Right renal pelvis (tissue), 4 donors: ENCODE measurements at places on chromosomes 11 and 22. TPM values are rescaled to one million over a fixed set of nuclear protein-coding genes. Genes with fewer than 3 reads are reported as not detected.

GRCh38 chr11:4084406-4085125 is 10.0 kb upstream of the RRM1 start:
- no peak for DNase-seq

DNA sequence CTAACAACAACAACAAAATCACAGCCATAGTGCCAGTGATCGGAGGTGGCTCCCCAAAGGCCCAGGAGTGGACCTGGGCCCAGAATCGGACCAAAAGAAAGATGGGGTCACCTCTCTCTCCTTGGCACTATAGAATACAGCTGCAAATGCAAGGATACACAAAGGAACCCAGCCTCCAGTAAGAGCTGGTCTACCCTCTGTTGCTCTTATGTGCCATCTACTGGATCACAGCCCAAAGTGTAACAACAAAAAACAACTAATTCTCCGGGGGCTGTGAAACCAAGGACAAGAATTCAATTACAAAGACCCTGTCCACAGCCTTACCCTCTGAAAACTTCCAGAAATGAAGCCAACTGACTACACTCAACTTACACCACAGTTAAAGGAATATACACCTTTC is 21.6 kb downstream of the OR8G5 start:
- no peak for DNase-seq

SMIM35 gene
- polyA plus RNA-seq = 0.08 TPM

CCDC81 gene
- 1.1 TPM for polyA plus RNA-seq

GRCh38 chr22:22697377-22698117 is 53.1 kb downstream of the GGTLC2 start:
- no peak for DNase-seq

MOGAT2 gene
- polyA plus RNA-seq = 1.4 TPM

DDX10 gene
- 88.2 TPM for polyA plus RNA-seq

GTSE1 gene
- 18.4 TPM for polyA plus RNA-seq
